ENCODE measurements at places on chromosomes 7 and 10.

DNA sequence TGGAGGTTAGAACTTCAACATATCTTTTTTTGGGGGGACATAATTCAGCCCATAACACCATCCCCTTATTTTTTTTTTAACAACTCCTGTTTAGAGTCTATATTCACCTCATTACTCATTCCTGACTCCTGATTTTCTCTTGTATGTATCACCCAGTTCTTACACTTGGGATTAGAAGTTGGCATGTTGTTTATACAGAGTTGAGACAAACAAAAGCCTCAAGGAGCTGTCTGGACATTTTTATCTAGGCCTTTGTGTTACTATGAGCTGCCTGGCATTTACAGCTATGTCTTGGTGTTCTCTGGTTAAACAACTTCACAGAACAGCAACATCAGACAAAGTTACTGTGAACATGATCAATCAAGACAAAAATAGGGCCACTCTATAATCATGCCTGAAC, 517.5 kb downstream of the KIF20B start:
- no peak for DNase-seq

DNA sequence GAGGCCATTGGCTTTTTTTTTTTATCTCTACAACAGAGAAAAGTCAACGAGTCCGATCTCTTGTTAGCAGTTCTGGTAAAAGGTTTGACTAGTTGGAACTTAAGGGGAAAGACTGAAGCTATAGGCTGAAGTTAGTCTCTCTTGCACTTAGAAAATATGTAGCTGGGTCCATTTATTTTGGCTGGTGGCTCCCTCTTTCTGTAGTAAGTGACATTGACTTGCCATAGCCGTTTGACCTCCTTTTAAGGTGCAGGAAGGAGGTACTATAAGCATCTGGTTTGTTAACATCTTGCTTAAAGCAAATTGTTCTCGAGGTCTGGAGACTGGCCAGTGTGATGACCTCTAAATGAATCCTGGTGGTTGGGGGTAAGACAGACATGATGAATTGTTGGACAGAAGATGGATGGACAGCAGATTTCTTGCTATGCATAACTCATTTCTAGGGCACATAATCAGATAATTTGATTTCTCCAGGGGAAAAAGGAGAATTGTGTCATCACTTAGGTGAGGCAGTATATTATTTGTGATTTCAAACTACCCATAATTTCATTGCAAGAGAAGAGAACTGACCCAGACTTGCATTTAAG, 356.3 kb upstream of the GALNT17 start:
- no peak for DNase-seq

DNA sequence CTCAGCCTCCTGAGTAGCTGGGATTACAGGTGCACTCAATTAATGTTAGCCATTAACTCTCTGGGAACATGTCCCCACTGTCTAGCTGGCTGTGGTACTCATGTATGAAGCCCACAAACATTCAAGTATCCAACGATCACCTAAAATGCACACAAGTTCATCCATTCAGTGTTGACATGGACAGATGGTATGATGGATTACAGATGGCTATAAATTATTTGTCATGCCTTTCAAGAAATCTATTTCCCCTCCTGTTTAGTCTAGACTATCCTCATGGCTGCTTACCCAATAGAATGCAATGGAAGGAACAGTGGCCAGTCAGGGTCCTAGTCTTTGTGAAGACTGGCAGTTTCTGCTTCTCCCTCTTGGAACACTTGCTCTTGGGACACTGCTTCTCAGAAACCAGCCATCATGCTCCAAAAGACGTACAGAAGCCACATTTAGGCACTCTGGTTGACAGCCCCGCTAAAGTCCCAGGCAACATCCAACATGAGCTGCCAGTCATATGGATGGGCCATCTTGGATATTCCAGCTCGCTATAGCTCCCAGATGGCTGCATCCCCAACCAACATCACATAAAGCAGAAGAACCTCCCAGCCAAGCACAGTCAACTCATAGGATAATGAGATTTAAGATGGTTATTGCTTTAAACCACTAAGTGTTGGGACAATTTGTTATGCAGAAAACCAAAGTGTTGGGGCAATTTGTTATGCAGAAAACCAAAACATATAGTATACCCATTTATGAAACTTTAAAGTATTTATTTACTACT, 33.1 kb downstream of the MYL10 start:
- DNase-seq, result no peak

GRCh38 chr7:71229148-71229547, 97.2 kb downstream of the GALNT17 start:
- DNase-seq, result no peak

GRCh38 chr10:79069325-79070080, 737 bp downstream of the ZMIZ1 start:
- DNase-seq, result no peak

GRCh38 chr10:12873172-12873571, 128.3 kb downstream of the CCDC3 start:
- no peak for DNase-seq

DNA sequence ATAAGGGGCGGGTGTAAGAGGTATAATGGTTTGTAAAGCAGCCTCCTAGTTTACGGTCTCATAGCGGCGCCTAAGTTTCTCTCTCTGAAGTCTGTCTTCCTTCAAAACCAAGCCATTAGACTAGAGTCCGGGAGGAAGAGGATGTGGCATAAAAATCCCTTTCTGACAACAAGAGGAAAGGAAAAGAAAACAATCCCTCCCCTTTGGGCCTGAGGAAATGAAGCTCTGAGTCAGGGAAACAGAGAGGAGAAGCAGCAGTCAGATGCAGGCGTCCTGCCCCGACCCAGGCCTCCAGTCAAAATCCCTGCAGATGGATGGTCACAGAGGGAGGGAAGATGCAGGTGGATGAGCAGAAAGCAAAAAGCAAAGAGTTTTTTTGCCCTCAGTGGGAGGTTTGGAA, 23.7 kb downstream of the PARP12 start:
- DNase-seq, result no peak

DNA sequence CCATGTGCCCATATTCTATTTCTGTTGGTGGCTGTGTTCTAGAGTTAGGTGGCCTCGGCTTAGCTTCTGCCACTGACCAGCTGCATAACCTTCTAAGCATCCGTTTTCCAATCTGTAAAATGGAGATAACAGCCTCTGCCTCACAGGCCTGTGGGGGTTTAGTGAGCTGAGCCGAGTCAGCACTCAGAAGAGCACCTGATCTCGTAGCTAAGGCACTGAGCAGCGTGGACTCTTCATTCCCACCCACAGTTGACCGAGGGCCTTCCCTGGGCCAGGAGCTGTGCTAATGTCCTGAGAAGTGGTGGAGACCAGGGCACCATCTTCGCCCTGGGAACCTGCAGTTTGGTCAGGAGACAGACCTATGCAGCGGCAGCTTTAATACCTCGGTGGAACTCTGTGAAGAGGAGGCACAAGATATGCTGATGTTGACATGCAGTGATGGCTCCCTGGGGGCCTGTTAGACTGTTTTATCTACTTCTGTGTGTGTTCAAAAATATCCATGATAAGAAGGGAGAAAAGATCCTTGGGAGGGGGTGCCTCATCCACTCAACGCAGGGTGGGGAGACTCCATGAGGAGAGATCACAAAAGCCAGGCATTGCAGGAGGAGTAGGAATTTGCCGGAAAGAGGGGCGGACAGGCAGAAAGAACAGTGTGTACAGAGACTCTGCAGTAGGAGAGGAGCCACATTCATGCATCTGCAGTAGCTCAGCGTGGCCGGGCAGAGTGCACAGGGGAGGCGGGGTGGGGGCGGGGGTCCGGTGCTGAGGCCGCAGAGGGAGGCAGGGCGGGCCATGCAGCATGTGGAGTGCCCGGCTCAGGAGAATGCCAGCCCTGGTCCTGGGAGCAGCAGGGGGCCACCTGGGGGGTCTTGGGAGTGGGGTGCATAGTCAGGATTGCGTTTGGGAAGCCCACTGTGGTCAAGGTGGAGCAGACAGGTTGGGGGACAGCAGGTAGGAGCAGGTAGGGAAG, 136.8 kb downstream of the C10orf105 start:
- no peak for DNase-seq

DNA sequence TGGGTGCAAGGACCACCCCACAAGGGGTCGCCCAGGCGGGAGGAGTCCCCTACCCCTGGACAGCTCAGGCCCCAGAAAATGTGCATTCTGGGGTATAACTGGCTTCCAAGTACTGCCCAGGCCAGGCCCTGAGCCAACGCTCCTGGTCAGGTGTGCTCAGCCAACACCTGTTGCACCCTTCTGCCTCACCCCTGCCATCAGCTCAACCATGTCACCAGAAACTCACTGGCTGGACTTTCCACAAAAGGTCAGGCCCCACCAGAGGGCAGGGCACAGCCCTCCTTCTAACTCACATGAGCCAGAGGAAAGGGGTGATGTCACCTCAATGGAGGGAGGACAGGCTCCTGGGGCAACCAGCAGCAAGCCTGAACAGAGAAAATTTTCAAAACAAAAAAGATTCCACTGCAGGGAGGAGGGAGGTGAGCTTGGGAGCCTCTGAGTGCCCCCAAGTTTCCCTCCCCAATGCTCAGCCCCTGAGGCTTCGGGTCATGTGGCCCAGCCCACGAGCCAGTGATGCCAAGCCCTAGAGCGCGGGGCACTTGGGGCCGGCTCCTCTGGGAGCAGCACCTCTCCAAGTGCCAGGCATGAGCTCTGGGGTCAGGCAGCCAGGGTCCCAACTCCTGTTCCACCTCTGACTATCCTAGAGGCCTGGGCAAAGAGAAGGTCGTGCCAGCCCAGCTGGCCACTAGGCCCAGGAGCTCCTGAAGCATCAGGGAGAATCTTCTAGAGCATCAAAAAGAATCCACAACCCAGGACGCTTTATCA, 2.2 kb downstream of the OGDHL start:
- DNase-seq, result peak; percentile 18

DNA sequence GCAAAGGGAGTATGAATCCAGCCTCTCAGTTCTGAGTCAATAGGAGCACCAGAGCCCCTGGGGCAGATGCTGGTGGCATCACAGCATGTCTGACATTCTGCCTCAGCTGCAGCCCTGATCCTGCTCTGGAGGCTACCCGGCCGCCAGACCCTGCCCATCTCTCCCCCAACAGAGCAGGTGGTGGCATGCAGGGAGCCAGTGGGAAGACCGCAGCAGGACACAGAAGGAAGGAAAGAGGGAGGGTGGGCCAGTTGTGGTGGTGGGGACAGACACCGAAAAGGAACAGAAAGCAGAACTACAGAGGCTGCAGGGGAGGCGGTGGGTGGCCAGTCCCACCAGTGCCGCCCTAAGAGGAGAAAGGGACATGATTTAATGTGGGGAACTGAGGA, 35.3 kb downstream of the BLNK start:
- DNase-seq, result no peak

GRCh38 chr10:17606547-17607040, 10.6 kb downstream of the HACD1 start:
- no peak for DNase-seq

GRCh38 chr10:106960812-106961211, 203.7 kb downstream of the SORCS1 start:
- DNase-seq, result no peak

DNA sequence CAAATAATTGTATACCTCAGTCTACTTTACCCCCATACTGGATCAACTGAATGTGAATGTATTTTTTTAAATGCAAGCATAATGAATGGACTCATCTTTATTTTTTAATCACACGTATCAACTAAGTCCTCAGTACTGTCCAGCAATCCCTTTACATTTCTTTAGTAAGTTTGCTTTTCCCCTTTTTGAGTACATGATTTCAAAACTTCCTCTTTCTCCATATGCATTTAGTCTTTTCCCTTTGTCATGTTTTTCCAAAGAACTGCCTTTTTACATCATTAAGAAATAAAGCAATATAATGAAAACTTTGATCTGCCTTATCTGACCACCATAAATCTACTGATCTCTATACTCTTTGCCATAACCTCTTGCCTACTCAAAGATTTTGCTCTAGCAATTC, 182.5 kb upstream of the AKR1E2 start:
- DNase-seq, result no peak

DNA sequence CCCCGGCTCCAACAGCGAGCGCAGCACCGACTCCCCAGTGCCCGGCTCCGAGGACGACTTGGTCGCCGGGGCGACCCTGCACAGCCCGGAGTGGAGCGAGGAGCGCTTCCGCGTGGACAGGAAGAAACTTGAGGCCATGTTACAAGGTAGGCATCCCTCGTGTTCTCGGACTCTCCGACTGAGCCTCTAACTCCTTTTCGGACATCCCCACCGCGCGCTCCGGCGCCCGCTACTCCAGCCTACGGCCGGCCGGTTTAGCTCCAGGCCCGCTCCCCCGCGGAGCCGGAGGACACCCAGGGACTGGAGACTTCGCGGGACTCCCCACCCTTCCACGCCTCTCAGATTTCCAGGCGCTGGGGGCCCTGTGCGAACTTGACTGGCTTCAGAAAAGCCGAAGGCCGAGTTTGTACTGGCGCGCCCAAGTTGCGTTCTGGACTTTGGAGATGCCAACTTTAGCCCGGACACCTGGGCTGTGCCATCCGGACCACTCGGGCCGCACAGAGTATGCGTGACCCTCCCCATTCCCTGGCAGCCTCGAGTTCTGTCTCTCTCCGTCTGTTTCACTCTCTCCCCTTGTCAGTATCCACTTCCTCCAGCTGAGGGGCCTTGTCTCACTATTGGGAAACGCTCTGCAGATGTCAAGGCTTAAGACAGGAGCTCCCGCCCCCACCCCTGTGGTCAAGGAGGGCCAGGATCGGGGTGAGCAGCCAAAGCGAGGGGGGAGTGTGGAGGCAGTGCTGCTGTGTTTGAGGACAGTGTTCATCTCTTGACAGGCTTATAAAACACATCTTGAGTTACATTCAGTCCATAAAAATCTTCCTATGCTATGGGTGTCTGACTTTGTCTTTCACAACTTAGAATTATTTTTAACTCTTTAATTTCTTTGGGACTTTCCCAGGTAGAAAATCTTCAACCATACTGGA, 777 bp downstream of the BICC1 start:
- DNase-seq, result peak; percentile 52

DNA sequence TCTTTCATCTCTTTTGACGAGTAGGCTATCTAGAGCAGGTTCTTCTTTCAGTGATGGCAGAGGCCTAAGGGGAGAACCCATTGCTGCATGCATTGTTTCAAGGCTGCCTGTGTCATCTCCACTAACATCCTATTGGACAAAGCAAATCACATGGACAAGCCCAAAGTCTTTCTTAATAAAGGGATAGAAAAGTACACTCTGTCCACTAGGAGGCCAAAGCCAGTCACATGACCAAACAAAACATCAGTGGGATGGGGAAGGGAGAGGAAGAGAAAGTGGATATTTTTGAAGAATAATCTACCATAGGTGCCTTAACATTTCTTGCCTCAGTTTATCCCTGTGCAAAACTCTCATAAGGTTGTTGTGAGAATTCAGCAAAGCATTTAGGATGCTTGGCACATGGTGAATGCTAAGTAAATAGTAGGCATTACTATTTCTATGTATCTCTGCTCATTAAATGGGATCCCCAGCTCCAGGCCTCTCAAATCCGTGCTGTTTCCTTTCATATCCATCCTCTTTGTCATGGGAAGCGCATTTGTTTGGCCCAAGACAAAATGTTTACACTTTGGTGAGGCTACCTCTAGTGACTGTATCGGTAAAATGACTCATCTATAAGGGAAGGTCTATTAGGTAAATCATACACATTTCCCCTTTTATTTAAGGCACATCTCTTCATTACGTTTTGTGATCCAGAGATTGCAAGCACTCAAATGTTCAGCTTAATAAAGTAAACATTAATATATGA, 16.7 kb upstream of the CADPS2 start:
- no peak for DNase-seq

All from iPS-NIHi11 (cell line).